Activated CD8-positive, alpha-beta memory T cell treated with anti-CD3 and anti-CD28 coated beads for 1 hour (primary cell): ENCODE measurements at places on chromosomes 7 and 10.

- DNase-seq, result no peak
These were observed 156.7 kb downstream of the PRKG1 start for GRCh38 chr10:51230887-51231585.

DNA sequence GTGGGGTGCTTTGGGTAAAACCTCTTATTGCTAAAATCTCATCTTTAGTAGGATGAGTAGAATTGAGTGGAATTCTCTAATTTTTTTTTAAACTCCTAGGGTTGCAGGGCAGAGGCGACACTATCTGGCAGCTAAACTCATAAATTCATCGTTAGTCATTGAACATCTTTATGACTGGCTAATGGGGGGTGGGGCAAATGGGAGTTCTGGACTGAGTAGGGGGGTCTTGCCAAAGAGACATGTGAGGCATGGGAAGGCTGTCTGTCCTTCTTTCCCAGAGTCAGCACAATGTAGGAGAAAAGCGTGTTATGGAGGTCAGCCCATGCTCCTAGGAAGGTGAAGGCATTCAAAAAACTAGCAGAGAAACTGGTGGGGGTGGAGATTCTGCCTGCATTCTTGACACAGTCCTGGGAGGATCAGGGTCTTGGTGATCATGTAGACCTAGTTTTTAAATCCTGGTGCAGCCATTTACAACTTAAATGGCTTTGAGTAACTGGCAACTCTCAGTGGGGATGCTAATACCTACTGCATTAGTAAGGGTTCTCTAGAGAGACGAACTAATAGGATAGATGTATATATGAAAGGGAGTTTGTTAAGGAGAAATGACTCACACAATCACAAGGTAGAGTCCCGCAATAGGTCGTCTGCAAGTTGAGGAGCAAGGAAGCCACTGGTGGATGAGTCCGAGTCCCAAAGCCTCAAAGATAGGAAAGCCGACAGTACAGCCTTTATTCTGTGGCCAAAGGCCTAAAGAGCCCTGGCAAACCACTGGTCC is 47.7 kb downstream of the EMX2 start:
- no peak for DNase-seq

- no peak for DNase-seq
These were observed 85.9 kb upstream of the NPVF start for GRCh38 chr7:25314094-25314730.

DNA sequence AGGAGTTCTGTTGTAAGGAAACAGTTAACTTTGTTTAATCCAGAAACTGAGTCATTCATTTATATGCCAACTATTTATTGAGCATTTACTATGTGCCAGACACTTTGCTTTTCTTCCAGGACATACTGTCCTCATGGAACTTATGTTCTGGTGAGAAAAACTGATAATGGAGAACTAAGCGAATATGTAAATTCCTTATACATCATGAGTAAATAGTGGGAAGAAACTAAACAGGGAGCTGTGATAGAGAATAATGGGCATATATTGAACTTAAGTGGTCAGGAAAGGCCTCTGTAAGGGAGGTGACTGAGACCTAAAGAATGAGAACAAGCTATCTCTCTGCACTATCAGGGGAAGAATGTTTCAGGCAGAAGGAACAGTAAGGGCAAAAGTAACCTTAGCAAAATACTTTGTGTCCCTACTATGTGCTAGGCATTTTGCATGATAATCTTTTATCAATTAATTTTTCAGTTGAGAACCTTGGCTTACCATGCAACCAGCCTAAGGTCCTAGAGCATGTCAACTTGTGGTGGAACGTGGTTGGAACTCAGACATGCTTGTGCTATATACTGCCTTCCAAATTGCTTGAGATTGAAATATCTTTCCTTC is 45.4 kb downstream of the ST7 start:
- DNase-seq, result no peak

DNA sequence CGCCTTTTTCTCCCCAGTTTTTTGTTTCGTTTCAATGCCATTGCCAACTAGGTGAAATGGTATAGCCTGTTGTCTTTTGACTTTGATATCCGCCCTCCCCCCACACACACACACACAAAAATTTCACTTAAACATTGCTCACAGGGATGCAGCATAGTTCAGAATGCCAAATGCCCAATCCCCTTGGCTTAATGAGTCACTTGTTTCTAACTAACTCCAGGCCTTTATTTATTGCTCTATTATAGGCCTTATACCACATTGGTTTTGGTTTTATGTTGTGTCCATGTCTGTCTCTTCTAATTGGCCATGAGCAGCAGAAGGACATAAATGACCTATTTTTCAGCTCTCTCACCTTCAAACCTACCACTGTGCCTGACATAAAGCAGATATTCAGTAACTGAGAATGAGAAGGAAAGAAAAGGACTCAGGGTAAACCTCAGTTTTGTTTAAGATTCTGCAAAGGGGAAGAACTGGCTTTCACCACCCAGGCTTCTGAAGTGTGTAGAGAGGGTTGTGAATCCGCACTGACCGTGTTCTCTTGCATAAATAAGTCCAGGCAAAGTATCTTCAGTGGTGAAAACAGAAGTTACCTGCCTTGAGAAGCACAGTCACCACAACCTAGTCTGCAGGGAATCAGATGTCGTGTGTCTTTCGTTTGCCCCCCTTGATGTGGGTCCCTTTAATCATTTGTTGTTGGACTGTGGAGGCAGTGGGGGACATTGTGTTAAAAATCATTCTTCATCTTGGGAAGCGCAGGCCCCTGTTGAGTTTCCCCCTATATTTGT is 139.8 kb downstream of the CELF2 start:
- DNase-seq, result no peak

GRCh38 chr10:76881477-76882220 is 756.0 kb downstream of the KCNMA1 start:
- DNase-seq, result no peak

DNA sequence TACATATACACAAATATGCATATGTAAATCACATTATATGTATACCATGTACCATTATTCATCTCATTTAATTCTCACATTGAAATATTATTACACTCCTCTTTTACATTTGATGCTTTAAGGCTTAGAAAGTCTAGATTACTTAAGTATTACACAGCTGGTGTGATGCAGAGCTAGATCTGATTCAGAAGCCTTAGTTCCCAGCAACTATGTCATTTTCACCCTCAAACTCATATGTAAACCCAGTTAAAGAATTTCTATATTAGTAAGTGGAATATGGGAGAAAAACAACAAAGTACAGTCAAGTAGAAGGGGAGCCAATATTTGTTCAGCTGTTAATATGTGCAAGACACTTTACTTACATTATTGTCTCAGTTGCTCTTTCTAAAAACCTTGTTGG is 74.3 kb upstream of the CSTF2T start:
- no peak for DNase-seq

- no peak for DNase-seq
These were observed 14.9 kb upstream of the FAM3C start for GRCh38 chr7:121410829-121411596.

DNA sequence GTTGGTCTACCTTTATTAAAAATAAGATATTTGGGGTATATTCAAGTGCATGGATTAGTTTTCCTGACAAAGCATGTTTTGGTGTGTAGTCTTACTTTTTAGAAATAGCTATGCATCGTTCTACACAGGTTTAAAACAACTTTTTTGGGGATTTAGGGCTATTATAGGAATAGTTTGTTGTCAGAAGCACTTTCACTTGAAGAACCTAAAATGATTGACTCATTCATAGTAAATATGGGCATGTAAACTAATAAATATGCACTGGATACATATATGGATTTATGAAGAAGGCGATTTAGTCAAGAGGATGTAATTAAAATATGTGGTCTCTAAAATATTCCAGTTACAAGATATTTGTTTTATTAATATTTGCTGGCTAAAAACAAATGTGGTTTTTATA is 2.0 kb downstream of the ARL4A start:
- no peak for DNase-seq

- DNase-seq, result no peak
These were observed 785.7 kb downstream of the CNTNAP2 start for GRCh38 chr7:146902266-146902665.

DNA sequence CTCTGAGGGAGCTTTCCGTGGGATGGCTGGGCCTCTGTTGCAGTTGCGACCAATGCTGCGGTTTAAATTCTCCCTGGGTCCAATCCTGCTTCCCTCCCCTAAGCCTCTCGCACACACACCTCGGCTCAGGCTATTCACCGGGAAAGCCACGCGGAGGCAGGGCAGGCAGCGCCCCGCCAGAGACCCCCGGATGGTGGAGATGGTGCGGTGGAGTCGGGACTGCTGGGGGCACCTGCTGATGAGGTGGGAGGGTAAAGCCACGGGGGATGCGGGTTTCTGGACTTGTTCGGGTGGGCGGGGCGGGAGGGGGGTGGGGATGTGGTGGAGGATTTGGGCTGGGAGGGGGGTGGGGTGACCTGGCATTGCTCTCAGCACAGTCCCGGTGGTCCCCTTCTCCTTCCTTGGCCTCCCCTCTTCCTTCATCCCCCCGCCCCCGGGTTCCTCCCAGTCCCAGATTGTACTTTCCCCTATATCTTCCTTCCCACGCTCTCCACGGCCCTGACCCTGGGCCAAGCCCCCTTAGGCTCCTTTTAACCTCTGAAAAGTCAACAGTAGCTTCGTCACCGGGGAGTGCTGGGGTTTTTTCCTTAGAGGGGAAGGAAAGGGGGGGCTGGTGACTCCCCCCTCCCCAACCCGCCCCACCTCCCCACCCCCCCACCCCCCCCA is 16.4 kb downstream of the UNCX start:
- DNase-seq, result no peak

- DNase-seq, result no peak
These were observed 47.1 kb upstream of the TMEM72 start for GRCh38 chr10:44864051-44864450.

- no peak for DNase-seq
These were observed 223.8 kb downstream of the DYNC1I1 start for GRCh38 chr7:95996174-95996573.

- no peak for DNase-seq
These were observed 958.2 kb upstream of the AUTS2 start for GRCh38 chr7:68640103-68640502.

GRCh38 chr7:2713978-2714377 is 26.0 kb downstream of the AMZ1 start:
- DNase-seq, result no peak

DNA sequence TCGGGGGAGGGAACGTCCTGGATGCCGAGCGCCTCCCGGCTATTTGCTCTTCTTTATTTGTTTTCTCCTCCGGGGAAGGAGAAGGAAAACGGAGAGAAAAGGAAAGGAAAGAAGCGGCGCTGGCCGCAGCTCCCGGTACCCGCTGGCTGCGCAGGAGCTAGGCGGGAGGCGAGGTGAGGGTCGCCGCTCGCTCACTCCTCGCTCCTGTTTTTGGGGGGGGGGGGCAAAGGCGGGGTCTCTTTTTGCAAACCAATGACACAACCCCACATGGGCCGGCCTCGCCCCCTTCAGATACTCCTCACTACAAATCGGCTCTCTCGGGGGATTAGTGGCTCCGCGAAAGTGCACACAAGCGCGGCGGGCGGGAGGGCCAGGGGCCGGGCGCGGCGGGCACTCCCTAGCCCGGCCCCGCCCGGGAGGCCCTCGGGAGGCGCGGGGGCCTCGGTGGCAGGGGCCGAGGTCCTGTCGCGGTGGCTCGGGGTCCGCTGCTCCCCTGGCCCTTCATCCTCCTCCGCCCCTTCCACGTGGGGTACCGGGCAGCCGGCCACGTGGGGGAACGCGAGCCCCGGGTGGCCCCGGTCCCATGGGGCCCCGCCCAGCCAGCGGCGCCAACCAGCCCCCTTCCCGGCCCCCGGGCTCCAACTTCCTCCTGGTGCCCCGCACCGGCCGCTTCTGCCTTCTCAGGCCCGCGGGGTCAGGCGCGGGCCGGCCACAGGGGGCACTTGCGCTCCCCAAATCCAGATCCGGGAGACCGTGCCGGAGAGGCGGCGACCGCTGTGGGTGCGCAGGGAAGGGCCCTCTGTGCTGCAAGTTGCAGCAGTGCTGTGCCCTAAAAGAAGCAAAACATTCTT is 718 bp upstream of the CTBP2 start:
- no peak for DNase-seq

- no peak for DNase-seq
These were observed 84.0 kb downstream of the C1GALT1 start for GRCh38 chr7:7266257-7266881.

DNA sequence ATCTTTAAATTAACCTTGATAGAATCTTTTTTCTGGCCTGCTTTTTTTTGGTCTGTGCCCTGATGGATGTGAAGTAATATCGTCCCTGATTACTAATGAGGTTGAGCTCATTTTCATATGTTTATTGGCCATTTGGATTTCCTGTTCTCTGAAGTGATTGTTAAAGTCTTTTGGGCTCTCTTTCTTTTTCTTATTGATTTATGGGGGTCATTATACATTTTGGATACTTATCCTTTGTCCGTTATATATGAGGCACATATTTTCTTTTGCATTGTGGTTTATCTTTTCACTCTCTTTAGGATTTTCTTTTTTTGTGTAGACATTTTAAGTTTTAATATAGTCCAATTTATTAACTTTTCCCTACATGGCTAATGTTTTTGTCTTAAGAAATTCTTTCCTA is 12.6 kb downstream of the SLK start:
- no peak for DNase-seq

DNA sequence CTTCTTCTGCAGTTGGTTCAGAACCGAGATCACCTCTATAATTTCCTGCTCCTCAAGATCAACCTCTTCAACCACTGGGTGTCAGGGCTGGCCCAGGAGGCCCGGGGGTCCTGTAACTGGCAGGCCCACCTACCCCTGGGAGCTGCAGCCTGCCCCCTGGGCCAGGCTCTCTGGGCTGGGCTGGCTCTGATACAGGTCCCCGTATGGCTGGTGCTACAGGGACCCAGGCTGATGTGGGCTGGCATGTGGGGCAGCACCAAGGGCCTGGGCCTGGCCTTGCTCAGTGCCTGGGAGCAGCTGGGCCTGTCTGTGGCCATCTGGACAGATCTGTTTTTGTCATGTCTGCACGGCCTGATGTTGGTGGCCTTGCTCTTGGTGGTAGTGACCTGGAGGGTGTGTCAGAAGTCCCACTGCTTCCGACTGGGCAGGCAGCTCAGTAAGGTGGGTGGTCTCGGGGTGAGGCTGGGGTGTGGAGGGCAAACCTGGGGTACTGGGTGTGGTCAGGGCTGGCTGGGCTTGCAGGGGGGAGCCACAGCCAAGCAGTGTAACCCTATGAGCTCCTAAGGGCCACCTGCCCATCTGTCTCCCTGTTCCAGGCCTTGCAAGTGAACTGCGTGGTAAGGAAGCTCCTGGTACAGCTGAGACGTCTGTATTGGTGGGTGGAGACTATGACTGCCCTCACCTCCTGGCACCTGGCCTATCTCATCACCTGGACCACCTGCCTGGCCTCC is 4.2 kb downstream of the TMEM270 start:
- no peak for DNase-seq

- DNase-seq, result no peak
These were observed 189.4 kb downstream of the KCNMA1 start for GRCh38 chr10:77448226-77448625.

- DNase-seq, result no peak
These were observed 1095.4 kb upstream of the CELF2 start for GRCh38 chr10:9922126-9922870.

DNA sequence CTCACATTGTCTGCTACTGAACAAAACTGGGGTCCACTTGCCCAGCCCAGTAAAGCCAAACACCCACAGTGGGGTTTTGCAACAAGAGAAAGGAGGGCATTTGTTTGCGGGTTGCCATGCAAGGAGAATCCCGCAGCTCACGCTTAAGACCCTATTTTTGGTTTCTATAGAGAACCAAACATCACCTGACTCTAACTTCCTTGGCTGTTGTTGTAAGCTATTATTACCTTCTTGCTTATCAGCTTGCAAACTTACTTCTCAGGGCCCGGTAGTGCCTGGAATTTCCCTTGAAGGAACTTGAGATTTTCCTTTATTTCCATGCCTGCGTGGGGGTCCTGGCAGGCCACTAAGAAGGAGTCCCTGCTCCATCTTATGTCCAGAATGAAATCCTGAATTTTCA is 20.7 kb downstream of the IFIT3 start:
- no peak for DNase-seq

- DNase-seq, result no peak
These were observed 917 bp downstream of the ZNF365 start for GRCh38 chr10:62374862-62375710.
